Heart right ventricle (tissue), 16 donors: ENCODE measurements at places on chromosomes 1 and 21. TPM values are rescaled to one million over a fixed set of nuclear protein-coding genes. Genes with fewer than 3 reads are reported as not detected.

DNA sequence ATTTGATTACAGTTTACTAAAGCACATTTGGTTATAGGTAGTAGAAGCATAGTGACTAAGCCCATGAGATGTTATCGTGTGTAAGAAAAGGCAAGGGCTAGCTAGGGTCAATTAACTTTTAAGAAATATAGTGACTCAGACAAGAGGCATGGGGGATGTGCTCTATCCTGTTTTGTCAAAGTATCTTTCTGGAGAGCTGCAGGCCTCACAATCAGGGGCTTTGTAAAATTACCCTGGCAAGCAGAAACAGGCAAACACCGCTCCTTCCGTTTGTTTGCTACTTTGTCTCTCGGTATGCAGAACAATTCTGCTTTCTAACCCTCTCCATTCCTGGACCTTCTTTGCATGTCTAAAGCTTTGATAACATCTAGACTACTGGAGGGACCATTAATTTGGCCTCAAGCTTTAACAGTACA lies 26.1 kb upstream of the ZNF697 start:
- DNase-seq, result no peak
- H3K27ac ChIP-seq, result no peak overlapping the region
- peaks cover 23% of the 10 kb centered on the region for H3K4me1 ChIP-seq
- H3K36me3 ChIP-seq, result no peaks in the 10 kb centered on the region
- no peaks in the 10 kb centered on the region for H3K27me3 ChIP-seq

- H3K27me3 ChIP-seq, result peaks cover 35% of the 10 kb centered on the region
- H3K36me3 ChIP-seq, result no peaks in the 10 kb centered on the region
- no peak overlapping the region for H3K4me3 ChIP-seq
- no peak overlapping the region for H3K27ac ChIP-seq
- DNase-seq, result no peak
- H3K4me1 ChIP-seq, result no peaks in the 10 kb centered on the region
Observed at GRCh38 chr1:30412241-30413110, 310.9 kb downstream of the MATN1 start.

DNA sequence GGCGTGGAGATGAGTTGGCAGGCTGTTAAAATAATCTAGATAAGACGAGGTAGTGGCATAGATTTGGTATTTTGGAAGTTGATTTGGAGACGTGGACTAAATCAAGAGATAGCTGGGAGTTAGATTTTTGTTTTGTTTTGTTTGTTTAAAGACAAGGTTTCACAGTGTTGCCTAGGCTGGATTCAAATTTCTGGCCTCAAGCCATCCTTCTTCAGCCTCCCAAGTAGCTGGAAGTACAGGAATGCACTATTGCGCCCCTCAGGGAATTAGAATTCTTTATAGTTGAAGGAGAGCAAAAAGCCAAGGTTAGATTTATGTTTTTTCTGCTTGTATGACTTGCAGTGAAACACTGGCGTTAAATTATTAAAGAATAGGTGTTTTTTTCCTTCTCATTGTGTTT lies 22.3 kb upstream of the SNRPE start:
- H3K4me3 ChIP-seq, result no peak overlapping the region
- no peaks in the 10 kb centered on the region for H3K27me3 ChIP-seq
- DNase-seq, result no peak
- H3K4me1 ChIP-seq, result peaks cover 9% of the 10 kb centered on the region
- no peak overlapping the region for H3K27ac ChIP-seq
- peaks cover 100% of the 10 kb centered on the region for H3K36me3 ChIP-seq

Gene CLCA2
- polyA plus RNA-seq, result not detected

Gene GBP2
- polyA plus RNA-seq, result 51.7 TPM

- peak; percentile 75 for DNase-seq
- H3K27me3 ChIP-seq, result no peaks in the 10 kb centered on the region
- peak overlapping the region; percentile 99 for H3K4me3 ChIP-seq
Observed at GRCh38 chr1:156495401-156496140, 5.0 kb downstream of the MEF2D start.

- H3K36me3 ChIP-seq, result peaks cover 48% of the 10 kb centered on the region
- peak overlapping the region; percentile 89 for H3K4me3 ChIP-seq
- H3K27ac ChIP-seq, result peak overlapping the region; percentile 99
- no peaks in the 10 kb centered on the region for H3K27me3 ChIP-seq
- peak; percentile 48 for DNase-seq
- peaks cover 69% of the 10 kb centered on the region for H3K4me1 ChIP-seq
Observed at GRCh38 chr1:33347650-33347992, 26.7 kb upstream of the A3GALT2 start.

Gene CLDN17
- polyA plus RNA-seq, result not detected

DNA sequence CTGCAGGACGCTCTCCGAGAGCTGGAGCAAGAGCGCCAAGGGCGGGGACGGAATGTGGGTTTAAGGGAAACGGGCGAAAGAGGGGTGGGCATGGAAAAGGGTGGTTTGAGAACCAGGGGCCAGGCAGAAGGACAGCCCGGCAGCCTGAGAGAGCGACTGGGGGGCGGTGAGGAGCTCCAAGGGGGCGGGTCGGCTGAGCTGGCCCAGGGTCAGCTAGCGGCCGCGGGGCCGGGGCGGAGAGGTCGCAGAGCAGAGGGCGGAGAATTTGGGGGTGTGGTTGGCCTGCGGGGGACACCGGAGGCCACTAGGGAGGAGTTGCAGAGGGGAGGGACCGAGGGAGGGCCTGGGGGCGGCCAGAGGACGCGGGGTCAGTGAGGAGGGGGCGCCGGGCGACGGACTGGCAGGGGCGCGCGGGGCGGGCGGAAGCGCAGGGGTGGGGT lies 54.7 kb downstream of the NDUFS5 start:
- DNase-seq, result no peak
- peaks cover 18% of the 10 kb centered on the region for H3K4me1 ChIP-seq
- H3K36me3 ChIP-seq, result no peaks in the 10 kb centered on the region
- peak overlapping the region; percentile 59 for H3K4me3 ChIP-seq
- H3K27ac ChIP-seq, result no peak overlapping the region

Gene PIGV
- 2.9 TPM for polyA plus RNA-seq

DNA sequence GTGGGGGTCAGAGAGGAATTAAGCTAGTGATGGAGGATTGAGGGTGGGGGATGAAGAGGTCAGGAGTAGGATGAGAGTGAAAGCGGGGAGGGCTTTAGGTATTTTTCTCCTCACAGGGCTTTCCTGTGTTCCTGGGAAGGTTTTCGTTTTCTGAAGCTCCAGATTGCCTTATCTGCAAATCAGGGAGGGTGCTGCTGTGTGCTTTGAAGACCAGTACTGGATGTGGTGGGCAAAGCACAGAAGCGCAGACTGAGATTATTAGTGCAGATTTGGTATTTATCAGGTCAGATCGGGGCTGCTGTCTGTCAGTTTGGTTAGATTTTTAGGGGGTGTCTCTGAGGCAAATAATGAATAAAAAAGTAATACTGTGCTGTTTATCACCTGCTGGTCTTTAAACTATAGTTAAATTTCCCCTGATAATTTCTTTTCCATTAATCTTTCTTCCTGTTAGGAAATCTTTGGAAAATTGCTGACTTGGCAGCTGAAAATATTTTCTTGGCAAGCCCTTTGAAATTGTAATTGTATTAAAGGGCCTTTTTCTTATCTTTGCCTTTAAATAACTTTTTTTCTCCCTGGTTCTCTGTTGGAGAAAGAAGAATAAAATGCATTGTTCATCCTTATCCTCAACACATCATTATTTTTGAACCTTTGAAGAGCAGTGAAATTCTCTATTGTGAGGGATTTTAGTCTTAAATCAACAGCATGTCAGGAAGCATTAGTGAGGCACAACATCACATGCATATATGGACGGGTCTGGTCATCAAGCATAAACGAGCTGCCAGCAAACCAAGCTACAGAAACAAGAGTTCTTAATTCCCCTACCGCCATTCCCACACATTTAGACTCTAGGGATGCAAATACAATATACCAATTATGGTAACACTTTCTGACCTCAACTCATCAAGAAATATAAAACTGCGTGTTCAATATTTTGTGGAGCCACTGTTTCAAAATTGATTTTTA lies 139.6 kb downstream of the S1PR1 start:
- H3K4me3 ChIP-seq, result no peak overlapping the region
- no peaks in the 10 kb centered on the region for H3K4me1 ChIP-seq
- H3K36me3 ChIP-seq, result no peaks in the 10 kb centered on the region
- no peaks in the 10 kb centered on the region for H3K27me3 ChIP-seq

Gene LDLRAD1
- not detected for polyA plus RNA-seq

GRCh38 chr1:154616659-154617345 lies 8.8 kb upstream of the ADAR start:
- H3K4me1 ChIP-seq, result peaks cover 6% of the 10 kb centered on the region
- H3K4me3 ChIP-seq, result no peak overlapping the region
- H3K27ac ChIP-seq, result no peak overlapping the region
- DNase-seq, result no peak
- H3K36me3 ChIP-seq, result no peaks in the 10 kb centered on the region
- no peaks in the 10 kb centered on the region for H3K27me3 ChIP-seq

- H3K4me3 ChIP-seq, result no peak overlapping the region
- H3K36me3 ChIP-seq, result no peaks in the 10 kb centered on the region
- peaks cover 40% of the 10 kb centered on the region for H3K4me1 ChIP-seq
- no peak overlapping the region for H3K27ac ChIP-seq
- no peak for DNase-seq
Observed at GRCh38 chr1:230149751-230150584, 82.9 kb downstream of the GALNT2 start.

GRCh38 chr1:67227196-67227595 lies 60.9 kb downstream of the IL23R start:
- no peak overlapping the region for H3K4me3 ChIP-seq
- peaks cover 6% of the 10 kb centered on the region for H3K27me3 ChIP-seq
- no peaks in the 10 kb centered on the region for H3K36me3 ChIP-seq
- DNase-seq, result no peak

Gene BGLAP
- 0.39 TPM for polyA plus RNA-seq

Gene KCNK2
- polyA plus RNA-seq, result 0.06 TPM
